NCI-H2171 treated with DMSO at 0.1 percent for 48 hours (cell line): ENCODE measurements at places on chromosomes 7 and 10.
A peak's percentile ranks its signal among the peaks of the same experiment; 100 is the strongest.

- DNase-seq: no peak
Observed at GRCh38 chr7:46571996-46572395, 650.9 kb upstream of the IGFBP3 start.

DNA sequence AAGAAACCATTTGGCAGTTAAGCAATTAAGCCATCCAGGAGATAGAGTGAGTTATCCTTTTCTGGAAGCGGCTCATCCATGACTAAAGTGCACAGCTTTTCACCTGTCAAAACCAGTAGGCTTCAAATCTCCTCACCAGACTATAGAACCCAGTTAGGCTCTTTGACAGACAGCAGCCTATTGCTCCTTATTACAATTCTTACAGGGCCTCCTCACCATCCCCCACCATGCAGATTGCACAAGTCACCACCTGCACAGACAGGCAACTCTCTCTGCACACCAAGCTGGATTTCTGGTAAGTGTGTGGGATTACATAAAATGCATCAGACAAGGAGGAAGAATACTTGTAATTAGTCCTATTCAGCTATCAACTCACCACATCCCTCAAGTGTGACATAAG, 301.6 kb downstream of the SNX13 start:
- peak; percentile 22 for DNase-seq

- DNase-seq: peak; percentile 15
Observed at GRCh38 chr10:34337917-34338316, 477.2 kb downstream of the PARD3 start.

GRCh38 chr10:17787087-17787961, 21.8 kb upstream of the MRC1 start:
- DNase-seq: no peak

DNA sequence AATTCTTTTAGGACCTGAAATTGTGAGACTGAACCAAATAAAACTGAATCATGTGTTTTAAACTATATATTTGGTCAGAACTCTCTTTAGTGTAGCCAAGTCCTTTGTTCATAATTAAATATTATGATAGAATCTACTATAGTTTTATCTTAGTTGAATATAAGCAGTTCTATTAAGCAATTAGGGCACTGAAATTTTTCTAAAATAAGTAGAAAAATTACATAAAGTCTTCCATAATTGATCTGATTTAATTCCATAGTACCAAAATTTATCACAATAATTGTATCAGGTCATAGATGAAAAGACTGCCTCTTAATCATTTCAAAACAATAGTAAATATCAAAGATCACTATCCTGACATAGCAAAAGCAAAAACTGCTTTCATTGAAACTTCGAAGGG, 90.1 kb upstream of the BET1 start:
- DNase-seq: no peak

- DNase-seq: no peak
Observed at GRCh38 chr10:62450912-62451610, 76.9 kb downstream of the ZNF365 start.

- DNase-seq: no peak
Observed at GRCh38 chr10:59077855-59078254, 98.6 kb upstream of the PHYHIPL start.

GRCh38 chr7:77426521-77427051, 10.4 kb upstream of the GSAP start:
- DNase-seq: no peak

DNA sequence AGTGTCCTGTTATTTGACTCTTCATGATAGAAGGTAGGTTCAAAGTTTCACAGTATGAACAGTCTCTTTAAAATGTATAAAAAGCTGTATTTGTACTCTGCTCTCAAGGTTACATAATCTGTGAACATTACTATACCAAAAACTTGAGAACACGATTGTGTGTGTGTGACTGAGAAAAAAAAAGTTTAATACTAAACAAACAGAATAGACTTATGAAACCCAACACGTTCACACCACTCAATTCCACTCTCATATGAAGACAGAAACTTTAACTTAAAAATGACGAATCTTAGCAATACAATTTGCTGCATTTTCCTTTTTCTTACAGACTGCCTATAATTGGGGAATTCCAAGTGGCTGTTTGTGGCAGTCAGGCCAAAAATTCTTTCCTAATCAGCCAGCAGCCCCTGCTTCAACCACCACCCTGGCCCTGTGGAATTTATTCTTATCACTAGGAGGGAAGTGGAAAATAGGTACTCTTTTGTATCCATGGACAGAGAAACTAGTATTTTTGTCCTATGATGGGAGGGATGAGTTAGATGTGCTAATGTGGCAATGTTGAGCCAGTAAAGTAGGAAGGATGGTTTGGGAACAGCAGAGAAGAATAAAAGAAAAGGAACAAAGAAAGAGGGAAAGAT, 42.8 kb downstream of the MINDY3 start:
- DNase-seq: no peak

DNA sequence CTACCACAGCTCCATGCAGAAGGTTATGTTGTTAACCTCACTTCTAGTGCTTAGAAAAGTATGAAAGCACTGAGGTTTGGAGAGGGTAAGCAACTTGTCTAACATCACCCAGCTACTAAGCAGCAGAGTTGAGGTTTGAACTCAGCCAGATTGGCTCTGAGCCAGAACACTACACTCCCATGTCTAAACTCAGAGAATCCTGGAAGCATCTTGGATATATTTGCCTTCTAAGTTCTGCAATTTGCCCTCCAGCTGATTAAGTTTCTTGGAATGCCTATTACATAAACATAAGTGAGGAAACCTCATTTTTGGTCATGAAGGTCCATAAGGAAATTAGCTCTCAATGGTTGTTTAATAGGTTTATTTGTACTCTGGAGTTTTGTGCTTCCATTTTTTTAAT, 78.1 kb upstream of the PHYHIPL start:
- DNase-seq: no peak

DNA sequence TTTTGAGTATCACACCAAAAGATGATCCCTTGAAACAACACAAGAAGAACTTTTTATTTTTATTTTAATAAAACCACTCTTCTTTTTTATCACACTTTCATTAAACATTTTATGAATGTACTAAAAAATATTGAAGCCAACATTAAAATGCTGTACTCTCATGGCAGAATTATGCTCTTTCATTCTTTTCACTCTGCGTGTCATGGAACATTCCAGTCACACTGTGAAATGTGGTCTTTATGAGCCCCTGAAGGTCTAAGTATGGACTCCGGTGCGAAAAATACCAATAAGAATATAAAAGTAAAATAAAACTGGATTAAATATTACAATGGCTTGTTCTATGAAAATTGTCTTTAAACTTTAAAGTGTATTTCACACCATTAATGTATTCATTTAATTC, 148.4 kb downstream of the TMEM26 start:
- no peak for DNase-seq

GRCh38 chr7:35004531-35005095, 32.7 kb downstream of the DPY19L1 start:
- no peak for DNase-seq

DNA sequence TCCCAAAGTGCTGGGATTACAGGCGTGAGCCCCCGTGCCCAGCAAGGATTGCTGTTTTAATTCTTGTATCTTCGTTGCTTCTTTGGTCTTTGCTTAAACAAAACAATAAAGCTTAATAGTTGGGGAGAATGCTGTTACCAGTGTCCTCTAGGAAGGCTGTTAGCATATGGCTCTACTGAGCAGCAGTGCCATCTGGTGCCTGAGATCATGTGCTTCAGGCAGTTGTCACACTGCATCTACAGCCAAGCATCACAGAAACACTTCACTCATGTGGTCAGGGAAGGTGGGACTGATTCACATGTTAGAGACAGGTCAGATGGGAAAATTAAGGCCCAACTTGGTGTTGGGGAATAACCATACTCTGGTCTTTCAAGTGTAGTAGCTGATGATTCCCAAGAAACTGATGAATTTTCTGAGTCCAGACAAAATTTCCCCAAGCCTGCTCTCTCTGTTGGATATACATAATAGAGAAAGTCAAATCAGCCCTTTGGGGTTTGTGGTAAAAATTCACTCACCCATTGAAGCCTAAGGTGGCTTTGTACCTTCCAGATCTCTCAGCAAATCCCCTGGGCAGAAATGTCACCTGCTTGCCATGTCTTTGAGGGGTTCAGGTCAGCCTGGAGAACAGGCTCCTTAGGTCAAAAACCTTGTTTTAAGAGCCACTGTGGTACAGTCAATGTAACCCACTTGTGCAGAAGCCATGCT, 28.4 kb downstream of the UBE2D4 start:
- peak; percentile 81 for DNase-seq

- no peak for DNase-seq
Observed at GRCh38 chr10:22551681-22552365, 162.6 kb downstream of the PIP4K2A start.

DNA sequence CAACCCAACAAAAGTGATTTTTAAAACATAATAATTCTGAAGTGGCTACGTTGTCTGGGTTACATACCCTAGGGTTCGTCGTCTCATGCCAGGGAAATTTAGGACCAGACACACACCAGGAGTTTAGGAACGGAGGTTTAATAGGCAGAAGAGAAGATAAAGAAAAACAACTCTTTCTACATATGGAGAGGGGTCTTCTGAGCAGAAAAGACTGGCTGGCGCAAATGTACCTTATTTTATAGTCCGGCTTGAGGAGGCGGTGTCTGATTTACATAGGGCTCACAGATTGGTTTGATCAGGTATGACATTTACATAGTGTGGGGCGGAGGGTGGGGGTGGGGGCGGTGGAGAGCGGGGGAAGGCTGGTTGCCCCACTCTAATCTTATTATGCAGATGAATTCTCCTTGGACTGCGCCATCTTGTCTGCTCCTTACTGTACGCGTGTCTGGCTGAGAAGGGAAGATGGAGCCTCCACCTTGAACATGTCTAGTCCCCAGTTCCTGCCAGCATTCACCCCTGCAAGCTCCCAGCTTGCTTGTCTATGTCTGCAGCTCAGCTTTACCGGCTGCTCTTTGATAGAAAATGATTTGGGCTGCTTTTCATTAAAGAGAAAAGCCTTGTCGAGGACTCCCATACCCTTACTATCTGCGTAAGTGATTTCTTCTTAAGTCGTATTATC, 98.7 kb downstream of the RALA start:
- DNase-seq: no peak

DNA sequence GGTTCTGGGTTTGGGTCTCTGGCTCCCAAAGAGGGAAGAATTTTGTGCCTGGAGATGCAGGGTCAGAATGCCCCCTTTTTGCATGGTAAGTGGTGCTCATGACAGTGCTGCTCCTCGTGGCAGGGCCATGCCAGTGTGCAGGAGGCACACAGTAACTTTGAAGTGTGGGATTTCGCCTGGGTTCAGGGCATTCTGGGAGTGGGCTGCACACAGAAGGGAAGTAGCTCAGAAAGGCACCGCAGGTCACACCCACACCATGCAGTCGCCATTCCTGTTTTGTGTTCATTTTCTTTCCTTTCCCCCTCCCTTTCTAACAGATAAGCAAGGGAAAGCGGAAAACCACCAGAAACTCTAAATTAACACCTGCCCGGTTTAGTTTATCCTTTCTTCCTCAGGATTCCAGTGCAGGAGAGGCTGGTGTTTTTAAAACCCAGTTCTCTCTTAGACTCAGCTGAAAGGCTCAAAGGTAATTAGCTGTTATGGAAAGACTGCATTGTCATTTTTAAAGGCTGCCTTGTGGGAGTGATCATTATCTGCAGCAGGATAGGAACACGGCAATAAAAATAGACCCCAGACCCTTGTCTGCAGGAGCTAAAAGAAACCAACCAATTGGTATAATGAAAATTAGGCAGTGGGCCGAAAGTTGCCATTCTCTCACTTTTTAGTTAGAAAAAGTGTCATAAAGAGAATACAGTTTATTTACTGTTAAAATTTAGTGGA, 50.2 kb downstream of the EEPD1 start:
- no peak for DNase-seq

DNA sequence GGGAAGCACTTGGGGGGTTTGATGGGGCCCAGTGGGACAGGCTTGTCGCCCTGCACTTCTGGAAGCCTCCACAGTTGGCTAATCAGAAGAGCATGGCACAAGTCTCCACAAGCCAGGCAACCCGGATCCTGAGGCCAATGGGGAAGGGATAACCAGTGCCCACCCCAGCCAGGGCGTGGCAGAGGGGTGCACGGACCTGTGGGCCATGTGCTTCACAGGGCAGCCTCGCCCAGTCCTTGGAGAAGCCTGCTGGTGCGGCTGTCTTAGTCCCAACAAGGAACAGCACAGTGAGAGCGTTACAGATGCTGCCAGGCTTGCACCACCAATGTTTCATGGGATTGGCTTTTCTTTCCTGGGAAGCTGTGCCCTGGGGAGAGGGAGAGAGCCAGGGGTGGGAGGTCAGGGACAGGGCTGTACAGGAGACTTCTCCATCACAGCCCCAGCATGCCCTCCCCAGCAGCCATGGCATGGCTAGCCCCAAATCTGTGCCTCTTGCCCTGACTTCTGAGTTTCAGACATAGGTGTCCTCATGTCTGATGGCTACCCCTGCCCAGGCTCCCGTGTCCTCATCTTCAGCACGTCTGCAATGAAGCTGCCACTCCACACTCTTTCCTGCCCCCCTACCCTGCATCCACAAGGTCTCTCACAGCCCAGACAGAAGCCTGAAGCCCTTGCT, 116.0 kb downstream of the PTPN20 start:
- DNase-seq: no peak

GRCh38 chr10:13690281-13690825, 103.6 kb downstream of the PRPF18 start:
- no peak for DNase-seq

GRCh38 chr10:56763090-56763489, 402.0 kb upstream of the ZWINT start:
- no peak for DNase-seq

GRCh38 chr10:113454341-113455061, 98.4 kb upstream of the HABP2 start:
- no peak for DNase-seq

DNA sequence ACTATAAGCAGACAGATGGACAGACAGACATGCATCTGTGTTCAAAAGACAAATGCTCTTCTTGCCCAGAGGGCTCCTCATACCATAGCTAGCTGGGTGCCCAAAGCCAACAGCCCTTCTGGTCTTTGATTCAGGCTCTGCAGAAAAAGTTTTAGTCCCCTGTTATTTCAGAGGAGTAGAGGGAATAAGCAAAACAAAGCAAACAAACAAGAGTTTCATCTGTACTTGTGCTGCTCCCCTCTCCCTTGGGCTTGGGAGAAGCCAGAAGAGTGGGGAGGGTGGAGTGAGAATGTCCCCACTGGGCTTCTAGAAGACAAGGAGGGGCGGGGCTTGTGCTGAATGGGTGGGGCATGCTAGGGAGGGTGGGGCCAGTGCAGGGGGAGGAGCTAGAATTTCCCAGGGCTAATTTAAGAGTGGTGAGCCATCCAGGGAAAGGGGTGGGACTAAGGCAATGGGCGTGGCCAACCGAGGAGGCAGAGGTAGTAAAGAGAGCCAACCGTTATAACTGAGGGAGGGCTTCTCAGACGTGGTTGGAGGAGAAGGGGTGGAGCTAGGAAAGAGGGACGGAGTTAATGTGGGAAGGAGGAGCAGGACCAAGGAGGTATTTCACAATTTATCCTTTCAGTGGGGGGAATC, 101.2 kb upstream of the MGMT start:
- no peak for DNase-seq

DNA sequence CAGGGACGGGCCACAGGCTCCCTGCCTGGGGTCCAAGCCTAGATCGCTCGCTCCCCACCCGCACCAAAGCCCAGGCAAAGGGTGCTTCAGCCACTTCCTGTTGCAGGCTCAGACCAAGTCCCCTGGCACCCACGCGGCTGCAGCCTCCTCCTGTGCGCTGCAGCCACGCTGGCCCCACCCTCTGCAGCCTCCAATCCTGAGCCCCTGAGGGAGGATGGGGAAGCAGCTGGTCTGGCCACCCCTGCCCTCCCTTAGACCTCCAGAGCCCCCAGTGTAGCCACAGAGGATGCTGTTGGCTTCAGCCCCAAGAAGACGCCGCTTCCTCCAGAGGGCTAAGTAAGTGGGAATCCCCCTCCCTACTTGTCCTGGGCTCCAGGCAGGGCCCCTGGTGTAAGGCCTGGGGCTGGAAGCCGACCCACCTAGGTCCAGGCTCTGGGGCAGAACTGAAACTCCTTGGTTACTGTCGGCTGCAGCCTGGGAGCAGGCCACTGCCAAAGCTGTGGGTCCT, 9.4 kb downstream of the LIMK1 start:
- no peak for DNase-seq
